ENCODE measurements at places on chromosomes 16 and 17.

DNA sequence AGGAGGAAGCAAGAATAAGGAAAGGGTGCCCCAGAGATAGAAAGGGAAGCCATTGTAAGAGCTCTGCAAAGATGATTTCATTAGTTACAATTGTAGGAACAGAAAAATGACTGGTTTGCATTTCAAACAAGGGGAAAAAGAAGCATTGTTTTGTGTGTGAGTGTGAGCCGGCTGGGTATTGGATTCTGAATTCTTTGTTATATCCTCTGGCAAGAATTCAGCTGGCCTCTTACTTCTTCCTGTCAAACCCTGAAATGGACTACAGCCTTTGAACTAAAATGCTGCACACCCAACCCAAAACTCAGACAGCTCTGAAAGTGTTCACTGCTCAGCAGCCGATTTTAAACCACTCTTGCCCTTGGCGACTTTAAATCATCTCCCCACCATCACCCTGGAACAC, 461.3 kb downstream of the PMP22 start:
- DNase-seq = no peak

GRCh38 chr16:11560701-11561453, 25.8 kb downstream of the LITAF start:
- DNase-seq = peak; percentile 56

DNA sequence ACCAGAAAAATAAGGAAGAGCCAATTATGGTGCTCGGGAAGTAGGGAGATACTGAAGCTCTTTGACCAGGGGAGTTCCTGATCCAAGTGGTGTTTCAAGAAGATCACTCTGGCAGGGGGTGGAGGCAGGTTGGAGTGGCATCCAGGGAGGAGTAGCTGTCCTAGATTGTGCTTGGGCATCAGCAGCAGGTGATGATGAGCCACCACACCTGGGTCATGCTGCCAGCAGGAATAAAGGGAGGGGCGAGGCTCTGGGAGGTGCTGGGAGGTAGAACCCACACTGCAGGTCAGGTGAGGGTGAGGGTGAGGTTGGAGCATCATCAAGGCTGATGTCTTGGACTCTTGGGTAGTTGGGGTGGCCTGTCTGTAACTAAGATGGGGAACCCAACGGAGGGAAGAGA, 35.4 kb upstream of the ADGRG1 start:
- DNase-seq = no peak

DNA sequence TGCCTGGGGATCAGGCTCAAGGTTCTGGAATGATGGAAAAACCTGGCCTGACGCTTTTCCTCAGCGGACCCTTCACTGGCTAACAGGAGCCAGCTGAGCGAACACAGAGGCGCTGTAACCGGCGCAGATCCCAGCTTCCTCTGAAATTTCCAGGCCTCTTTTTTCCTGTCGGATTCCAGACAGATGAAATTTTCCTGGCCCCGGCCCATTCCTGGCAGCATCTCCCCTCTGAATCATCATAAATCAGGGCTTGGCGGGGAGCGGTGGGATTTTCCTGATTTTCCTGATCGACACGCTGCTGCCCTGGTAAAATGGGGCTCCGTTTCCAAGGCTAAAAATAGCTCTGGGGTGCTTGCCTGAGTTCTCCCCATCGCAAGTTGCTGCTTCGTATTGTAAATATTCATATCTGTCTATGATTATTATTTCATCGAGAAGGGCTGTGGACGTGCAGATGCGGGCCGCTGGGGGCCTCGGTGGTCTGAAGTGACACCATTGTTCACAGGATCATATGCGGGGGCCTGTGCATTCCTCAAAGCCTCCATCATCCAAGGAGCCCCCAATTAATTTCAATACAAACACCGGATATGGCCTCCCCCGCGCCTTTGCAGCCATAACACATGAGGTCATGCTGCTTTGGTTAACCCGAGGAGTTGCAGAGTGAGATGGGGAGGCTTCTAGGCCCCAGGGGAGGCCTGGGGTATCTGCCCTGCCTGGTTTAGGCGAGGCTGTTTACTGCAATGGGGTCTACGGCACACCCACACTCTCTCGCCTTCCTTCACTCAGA, 45.8 kb upstream of the ETV4 start:
- no peak for DNase-seq

GRCh38 chr17:12567077-12568053, 98.3 kb upstream of the MYOCD start:
- no peak for DNase-seq

GRCh38 chr17:19748807-19749193, 702 bp upstream of the ALDH3A1 start:
- DNase-seq = no peak
